ENCODE measurements at places on chromosomes 12 and 14.

DNA sequence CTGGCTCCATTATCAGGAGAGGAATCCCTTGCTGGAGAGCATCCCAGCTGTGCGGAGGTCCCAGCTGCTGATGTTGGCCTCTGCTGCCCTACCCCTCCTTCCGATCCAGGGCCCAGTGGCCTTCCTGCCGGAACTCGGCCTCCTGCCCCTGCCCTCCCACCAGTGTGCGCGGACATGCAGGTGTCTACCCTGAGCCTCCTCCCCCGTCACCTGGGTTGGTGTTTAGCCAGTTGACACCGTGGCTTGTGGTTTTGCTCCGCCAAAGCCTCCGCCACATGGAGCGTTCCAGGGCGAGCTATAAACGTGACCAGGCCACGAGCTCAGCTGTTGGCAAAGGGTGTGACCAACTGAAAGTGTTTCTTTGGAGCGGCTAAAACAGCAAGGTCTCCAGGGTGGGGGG lies 1104.3 kb downstream of the BCL11B start:
- DNase-seq, result peak; percentile 28

DNA sequence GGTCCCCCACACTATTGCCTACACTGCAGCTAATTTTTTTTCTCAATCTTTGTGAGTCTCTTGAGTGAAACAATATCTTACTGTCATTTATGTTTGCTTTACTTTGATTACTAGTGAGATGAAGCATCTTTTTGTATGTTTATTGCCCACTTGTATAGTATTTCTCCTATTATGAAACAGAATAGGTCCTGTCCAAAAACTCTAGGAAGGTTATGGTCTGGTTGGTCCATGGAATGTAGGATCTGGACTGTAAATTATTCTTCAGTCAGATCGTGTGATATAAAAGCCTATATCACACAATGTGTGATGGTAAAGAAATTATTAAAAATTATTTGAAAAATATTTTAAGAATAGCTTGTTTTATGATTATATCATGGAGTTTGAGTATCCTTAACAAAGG lies 434.4 kb downstream of the ZFP36L1 start:
- DNase-seq, result no peak

- no peak for DNase-seq
Observed at GRCh38 chr12:99253068-99253467, 394.5 kb upstream of the GARIN6 start.

DNA sequence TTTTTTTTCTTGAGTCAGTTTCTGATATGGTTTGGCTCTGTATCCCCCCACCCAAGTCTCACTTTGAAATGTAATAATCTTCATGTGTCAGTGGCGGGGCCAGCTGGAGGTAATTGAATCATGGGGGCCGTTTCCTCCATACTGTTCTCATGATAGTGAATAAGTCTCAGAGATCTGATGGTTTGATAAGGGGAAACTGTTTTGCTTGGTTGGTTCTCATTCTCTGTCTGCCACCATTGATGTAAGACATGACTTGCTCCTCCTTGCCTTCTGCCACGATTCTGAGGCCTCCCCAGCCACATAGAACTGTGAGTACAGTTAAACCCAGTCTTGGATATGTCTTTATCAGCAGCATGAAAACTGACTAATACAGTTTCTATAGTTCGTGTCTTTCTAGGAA lies 42.9 kb downstream of the WNK1 start:
- no peak for DNase-seq

DNA sequence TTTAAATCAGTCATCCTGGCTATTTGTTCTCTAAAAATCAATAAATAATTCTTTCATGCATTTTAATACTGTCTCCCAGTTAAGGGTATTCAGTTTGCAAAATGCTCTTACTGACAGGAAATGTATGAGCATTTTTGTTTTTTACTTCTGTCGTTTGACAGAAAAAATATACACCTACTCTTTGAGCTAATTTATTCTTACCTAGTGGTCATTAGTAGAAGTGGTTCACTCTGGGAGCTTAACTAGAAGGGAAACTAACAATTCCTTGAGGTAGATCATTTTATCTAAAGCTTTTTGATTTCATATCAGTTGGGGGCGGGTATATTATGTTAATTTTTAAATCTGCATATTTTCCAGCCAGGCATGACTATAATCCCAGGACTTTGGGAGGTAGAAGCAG lies 33.8 kb upstream of the PAPLN start:
- DNase-seq, result no peak

Data from femur (tissue), 1 donor.